Activated naive CD4-positive, alpha-beta T cell treated with anti-CD3 and anti-CD28 coated beads, Interleukin-2, amount 50 U/mL, for 72 hours (primary cell): ENCODE measurements at places on chromosomes 2 and 18. TPM values are rescaled to one million over a fixed set of nuclear protein-coding genes. Genes with fewer than 3 reads are reported as not detected.

Gene CASP8
- 74.3 TPM for total RNA-seq

Gene DARS1
- total RNA-seq = 180 TPM

Gene TOGARAM2
- 4.3 TPM for total RNA-seq

Gene SETBP1
- 1.2 TPM for total RNA-seq

Gene POTEJ
- total RNA-seq = not detected

Gene ST3GAL5
- 8.9 TPM for total RNA-seq
